ENCODE measurements at places on chromosomes 7 and 10.

DNA sequence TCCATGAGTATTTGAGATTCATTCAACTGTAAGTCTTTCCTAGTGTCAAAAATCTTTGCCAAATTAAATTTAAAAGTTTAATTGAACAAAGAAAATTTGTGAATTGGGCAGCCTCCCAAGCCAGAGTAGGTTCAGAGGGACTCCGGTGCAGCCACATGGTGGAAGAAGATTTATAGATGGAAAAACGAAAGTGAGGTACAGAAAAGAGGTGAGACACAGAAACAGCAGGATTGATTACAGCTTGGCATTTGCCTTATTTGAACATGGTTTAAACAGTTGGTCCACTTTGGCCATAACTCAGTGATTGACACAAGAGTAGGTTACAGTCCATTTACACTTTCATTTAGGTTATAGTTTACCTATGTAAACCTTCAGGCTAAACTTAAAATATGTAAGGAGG is 465.8 kb downstream of the ARL4A start:
- no peak for DNase-seq

DNA sequence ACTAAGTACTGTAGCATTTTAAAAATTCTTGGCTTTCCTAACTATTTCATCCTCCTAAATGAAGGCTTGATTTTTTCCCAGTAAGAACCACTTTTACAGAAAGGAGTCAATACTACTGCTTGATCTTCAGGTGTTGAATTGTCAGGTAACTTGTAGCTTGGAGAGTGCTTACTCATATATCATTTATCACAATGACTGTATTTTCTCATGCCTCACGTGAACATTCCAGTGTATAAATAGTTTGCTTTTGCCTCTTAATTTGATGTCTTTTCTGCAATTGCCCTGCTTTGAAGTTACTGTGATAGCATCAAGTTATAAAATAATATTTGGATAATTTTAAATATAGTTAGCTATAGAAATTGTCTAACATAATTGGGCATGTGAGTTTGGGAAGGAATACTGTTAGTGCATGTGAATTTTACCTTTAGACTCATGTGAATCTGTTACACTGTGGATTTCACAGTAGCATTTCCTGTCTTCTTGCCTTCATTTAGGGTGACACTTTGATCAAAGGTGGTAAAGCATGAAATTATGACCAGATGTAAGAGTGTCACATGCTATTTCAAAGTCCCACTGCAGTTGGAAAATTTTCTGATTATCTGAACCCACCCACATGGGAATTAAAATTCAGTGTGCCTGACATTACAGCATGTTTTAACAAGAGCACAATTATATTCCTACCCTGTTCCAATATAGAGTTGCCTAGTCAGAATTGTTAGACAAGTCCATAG is 962.8 kb downstream of the DNAJB9 start:
- DNase-seq = no peak

- no peak for DNase-seq
Observed at GRCh38 chr7:3356173-3356572, 55.1 kb downstream of the SDK1 start.

GRCh38 chr7:75983471-75984129 is 10.8 kb downstream of the TMEM120A start:
- DNase-seq = no peak

DNA sequence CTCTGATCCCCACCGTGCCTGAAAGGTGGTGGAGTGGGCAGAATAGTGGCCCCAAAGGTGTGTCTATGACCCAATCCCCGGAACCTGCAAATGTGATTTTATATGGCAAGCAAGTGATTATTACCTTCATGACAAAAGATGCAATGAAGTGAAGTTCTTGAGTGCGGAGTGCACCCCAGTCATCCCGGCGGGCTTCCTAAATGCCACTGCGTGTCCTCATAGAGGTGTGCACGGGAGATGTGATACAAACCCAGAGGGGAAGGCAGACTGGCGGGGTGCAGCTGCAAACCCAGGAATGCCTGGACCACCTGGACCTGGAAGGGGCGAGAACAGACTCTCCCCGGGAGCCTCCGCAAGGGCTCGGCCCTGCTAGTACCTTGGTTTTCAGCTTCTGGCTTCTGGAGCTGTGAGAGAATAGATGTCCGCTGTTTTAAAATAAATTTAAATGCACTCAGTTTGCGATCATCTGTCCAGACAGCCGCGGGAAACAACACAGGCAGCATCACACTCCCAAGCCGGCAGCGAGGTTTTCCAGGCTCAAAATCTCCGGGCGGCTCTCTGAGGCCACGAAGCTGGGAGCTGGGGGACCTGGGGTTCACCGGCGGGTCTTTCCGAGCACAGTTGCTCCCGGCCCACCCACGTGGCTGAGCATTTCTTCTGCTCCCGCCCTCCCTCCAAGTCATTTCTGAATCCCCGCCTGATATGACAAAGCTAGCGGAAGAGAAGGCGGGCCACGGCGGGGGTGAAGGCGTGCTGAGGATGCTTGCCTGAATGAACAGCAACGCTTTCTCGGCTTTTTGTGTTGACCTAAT is 50.4 kb upstream of the EBF3 start:
- no peak for DNase-seq

DNA sequence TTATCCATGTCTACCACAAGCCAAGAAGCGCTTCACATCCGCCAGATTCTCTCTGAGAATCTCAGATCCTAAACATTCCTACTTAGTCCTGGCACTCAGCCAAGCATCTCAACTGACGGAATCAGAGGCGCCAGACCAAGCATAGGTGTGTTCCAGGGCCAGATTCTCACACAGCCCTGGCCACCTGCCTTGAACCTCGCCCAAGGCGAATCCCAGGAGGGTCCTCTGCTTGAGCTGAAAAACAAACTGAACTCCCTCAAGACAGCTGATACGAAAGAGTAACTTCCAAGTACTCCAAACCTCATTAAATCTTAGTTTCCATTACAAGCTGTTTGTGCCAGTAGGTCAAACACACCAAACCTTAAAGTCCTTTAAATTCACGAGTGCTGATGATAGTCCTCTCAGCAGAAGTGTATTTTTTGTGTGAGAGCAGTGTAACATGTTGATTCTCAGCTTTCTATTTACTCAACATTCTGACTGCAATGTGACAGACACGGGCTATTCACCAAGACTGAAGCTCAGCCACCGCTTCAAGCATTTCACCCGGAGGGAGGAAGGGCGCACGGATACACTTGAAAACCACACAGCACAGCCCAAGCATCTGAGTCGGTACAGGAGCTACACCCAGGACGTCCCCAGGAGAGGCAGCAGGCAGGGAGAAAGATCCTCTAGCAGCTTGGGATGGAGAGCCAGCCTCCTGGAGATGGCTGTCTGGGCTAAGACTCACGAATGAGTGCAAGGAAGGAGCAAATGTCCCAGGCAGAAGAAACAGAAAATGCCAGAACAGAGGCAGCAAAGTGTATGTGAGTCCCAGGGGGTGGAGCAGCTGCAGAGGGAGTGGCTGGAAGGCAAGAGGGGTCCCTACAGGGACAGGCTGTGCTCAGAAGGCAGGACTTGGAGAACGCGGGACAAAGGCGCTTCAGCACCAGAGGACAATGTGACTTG is 6.0 kb downstream of the PARD3 start:
- no peak for DNase-seq
